ENCODE measurements at places on chromosomes 13 and 19.

- DNase-seq: no peak
These were observed 432.3 kb downstream of the RFC3 start for GRCh38 chr13:34250151-34250670.

GRCh38 chr19:6668691-6669090 is 1.3 kb downstream of the TNFSF14 start:
- no peak for DNase-seq

DNA sequence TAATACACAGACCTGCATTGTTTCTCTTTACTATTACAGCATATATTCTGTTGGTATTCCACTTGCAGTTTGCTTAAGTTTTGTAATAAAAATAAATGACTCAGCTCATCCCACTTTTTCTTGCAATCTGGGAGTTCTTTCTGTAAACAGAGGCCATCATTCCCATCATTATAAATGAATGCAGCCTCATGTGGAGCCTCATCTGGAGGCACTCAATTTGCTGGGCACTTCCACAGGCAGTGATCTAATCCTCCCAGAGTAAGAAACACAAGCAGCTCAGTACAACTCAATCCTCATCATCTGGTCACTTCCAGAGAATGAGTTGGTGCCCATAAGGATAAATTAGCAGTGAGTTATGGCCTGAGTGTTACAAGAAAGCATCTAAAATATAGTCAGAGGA is 2801.9 kb downstream of the PCDH9 start:
- no peak for DNase-seq

- DNase-seq: no peak
These were observed 21.5 kb downstream of the NFIX start for GRCh38 chr19:13016628-13017305.

DNA sequence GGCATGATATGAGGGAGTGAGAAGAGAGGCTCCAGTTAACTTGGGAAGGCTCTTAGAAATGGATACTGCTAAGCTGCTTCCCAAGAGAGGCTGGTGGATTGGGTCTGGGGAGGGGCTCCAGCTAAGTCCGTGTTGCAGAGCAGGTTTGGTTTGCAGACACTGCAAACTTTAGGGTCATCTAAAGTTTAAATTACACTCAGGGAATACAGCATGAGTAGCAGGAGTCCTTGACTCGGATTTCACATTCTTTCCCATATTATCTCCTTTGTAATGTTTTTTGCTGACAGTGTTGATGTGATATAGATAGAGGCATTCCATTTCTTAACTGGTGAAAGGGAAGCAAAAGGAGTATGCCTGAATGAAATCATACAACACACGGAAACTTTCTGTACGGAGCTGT is 31.9 kb downstream of the SGCG start:
- no peak for DNase-seq

- DNase-seq: no peak
These were observed 881 bp downstream of the GEMIN7 start for GRCh38 chr19:45079911-45080370.

- no peak for DNase-seq
These were observed 285.5 kb downstream of the UQCRFS1 start for GRCh38 chr19:28927456-28927855.

- no peak for DNase-seq
These were observed 10.6 kb upstream of the LRRC25 start for GRCh38 chr19:18408053-18408476.

- DNase-seq: no peak
These were observed 103.3 kb downstream of the SPRY2 start for GRCh38 chr13:80237646-80238045.

GRCh38 chr19:1244693-1245451 is 3.3 kb downstream of the ATP5F1D start:
- DNase-seq: no peak

- no peak for DNase-seq
These were observed 8.0 kb downstream of the DNASE2 start for GRCh38 chr19:12872941-12873890.

Measured in esophagus squamous epithelium (tissue), 5 donors.